Smooth muscle cell of the coronary artery (primary cell): ENCODE measurements at places on chromosomes 5 and 9. TPM values are rescaled to one million over a fixed set of nuclear protein-coding genes. Genes with fewer than 3 reads are reported as not detected.

CD14 gene
- 2.8 and 107 TPM in 2 replicates for total RNA-seq

AFF4 gene
- total RNA-seq, result 12.9 and 30.7 TPM in 2 replicates

COL5A1 gene
- 82.4 and 223 TPM in 2 replicates for total RNA-seq

CSF2 gene
- not detected in 2 replicates for total RNA-seq

TRIM52 gene
- 2.6 and 23.3 TPM in 2 replicates for total RNA-seq

CDH9 gene
- total RNA-seq, result not detected in 2 replicates

NUTM2F gene
- not detected in 2 replicates for total RNA-seq

PAEP gene
- not detected in 2 replicates for total RNA-seq

TBCA gene
- total RNA-seq, result 64.0 and 121 TPM in 2 replicates

MARVELD2 gene
- total RNA-seq, result 0.47 and 0.53 TPM in 2 replicates

PIP5KL1 gene
- 0.45 and 0.94 TPM in 2 replicates for total RNA-seq

INVS gene
- total RNA-seq, result 18.0 and 28.2 TPM in 2 replicates

PDCD1LG2 gene
- total RNA-seq, result 4.3 and 6.6 TPM in 2 replicates

PTGS1 gene
- total RNA-seq, result 27.1 and 116 TPM in 2 replicates

OR1L4 gene
- not detected in 2 replicates for total RNA-seq

ANKRD18A gene
- total RNA-seq, result under 0.01 TPM in 1 of 2 replicates, not detected in the other
